Right ventricle myocardium superior (tissue), 1 donor: ENCODE measurements at places on chromosomes 13 and 19. TPM values are rescaled to one million over a fixed set of nuclear protein-coding genes. Genes with fewer than 3 reads are reported as not detected.

The FAM98C gene
- total RNA-seq = 10.5 TPM

The HS6ST3 gene
- total RNA-seq = 0.56 TPM

The PROZ gene
- total RNA-seq = not detected

The NKPD1 gene
- total RNA-seq = not detected

The TNFSF11 gene
- not detected for total RNA-seq

The GPR18 gene
- not detected for total RNA-seq

The IGFL2 gene
- not detected for total RNA-seq

The FLT1 gene
- total RNA-seq = 42.0 TPM
